ENCODE measurements at places on chromosomes 16 and 17.
A peak's percentile ranks its signal among the peaks of the same experiment; 100 is the strongest.

DNA sequence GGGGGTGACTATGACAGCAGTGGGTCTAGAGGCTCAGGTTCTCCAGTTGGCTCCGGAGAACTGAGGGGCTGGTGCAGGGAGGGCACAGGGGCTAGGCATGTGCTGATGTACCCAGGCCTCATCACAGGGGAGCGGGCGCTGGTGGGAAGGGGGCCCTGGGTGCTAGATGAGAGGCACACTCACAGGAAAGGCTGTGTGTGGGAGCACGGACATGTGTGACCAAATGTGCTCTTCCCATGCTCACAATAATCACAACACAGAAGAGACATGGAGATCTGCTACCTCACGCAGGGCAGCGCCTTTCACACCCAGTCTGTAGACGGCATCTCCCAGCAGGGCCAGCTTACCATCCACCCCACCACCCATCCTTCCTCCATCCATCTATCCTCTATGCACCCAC is 17.4 kb upstream of the RASD1 start:
- DNase-seq: no peak

- no peak for DNase-seq
Measured at GRCh38 chr16:1834096-1834495, 7.1 kb downstream of the FAHD1 start.

- no peak for DNase-seq
Measured at GRCh38 chr16:58187092-58187491, 10.8 kb downstream of the CSNK2A2 start.

DNA sequence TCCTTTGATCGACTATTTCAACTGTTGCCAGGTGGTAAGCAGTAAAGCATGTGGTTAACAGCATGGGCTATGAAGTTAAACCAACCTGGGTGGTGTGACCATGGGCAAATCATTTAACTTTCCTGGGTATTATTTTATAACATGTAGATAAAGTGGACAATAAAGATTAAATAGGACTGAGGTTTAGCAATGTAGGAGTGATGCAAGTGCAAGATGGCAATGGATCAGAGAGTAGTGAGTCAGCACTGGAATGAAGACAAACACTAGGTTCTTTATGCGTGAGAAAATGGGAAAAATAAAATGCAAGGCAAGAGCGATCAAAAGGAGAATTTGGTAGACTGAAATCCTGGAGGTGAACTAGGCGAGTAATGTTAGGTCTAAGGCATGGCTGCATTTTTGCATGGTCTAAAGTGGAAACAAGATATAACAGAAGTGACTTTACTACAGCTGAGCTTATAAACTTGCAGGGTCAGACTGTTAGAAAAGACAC is 222.4 kb upstream of the AXIN2 start:
- no peak for DNase-seq

DNA sequence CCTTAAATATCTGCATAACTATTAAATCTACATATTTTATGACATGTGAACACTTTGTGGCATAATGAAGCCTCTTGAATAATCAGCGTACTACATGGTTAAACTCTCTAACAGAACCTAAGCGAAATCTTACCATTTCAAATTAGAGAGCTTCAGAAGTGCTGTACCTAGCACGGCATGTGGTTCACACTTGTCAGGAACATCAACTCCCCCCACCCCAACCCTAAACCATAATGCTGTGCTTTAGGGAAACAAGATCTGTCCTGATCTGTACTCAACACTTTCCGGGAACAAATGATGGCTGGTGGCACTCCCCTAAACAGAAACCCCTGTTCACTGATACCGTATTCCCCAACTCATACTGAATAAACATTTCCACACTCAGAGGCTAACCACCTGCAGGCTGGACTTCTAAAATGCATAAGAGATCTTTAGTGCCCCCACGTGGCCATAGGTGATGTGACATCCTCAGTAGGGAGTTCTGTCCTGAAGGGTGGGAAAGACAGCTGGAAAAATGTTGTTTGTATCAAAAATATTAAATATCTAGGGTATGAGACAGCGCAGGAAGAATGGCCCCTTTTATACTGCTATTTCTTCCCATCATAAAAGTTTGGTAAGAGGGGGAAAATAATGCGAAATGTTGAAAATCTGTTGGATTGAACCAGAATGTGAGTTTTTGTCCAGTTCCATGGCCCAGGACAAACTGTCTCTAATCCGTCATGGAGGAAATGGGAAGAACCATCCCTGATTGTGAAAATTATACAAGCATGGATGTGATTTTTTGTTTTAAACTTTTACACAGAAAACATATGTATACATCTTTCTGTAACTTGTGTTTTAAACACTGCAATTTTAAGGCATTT is 88.6 kb downstream of the USP31 start:
- peak; percentile 41 for DNase-seq

DNA sequence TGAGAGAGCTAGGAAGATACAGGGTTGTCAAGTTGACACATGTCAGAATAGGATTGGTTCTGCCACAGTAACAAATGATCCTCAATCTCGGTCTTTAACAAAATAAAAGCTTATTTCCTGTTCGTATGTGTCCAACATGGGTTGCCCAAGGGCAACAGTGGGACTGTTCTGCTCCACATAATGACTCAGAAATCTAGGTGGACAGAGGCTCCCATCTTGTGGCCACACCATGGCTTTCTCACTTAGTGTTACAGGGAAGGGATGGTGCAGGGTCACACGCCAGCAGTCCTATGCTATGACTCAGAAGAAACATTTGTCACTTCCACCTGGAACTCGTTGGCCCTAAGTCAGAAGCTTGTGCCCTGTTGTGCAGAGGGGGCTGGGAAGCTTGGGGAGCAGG is 364.9 kb downstream of the SNX29 start:
- no peak for DNase-seq

DNA sequence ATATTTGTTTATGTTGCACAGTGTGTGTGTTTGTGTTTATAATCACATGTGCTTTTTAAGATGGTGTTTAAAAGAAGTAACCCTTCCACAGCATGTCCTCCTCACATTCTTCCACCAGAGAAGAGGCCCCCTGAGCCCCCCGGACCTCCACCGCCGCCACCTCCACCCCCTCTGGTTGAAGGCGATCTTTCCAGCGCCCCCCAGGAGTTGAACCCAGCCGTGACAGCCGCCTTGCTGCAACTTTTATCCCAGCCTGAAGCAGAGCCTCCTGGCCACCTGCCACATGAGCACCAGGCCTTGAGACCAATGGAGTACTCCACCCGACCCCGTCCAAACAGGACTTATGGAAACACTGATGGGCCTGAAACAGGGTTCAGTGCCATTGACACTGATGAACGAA is 69.2 kb downstream of the CDK12 start:
- DNase-seq: no peak

DNA sequence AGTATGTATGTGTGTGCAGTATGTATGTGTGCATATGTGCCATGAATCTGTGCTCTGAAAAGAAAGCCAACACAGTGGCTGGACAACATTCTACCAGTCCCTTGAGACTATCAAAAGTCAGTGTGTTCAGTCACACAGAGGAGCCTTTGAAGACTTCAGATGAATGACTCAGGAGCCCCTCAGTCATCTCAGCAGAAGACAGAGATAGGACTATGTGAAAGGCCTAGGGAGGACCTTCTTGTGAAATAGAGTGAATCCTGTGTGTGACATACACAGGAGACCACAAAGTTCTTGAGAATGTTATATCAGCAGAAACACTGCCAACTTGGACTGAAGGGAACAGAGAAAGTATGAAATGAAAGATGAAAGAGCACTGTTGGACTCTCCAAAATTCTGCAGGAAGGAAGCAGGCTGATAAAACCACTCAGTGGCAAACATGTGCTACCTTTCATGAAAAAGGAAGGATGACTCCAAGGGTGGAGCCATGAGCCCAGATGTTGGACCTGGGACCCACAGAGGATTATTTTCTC is 108.4 kb downstream of the METRNL start:
- no peak for DNase-seq

DNA sequence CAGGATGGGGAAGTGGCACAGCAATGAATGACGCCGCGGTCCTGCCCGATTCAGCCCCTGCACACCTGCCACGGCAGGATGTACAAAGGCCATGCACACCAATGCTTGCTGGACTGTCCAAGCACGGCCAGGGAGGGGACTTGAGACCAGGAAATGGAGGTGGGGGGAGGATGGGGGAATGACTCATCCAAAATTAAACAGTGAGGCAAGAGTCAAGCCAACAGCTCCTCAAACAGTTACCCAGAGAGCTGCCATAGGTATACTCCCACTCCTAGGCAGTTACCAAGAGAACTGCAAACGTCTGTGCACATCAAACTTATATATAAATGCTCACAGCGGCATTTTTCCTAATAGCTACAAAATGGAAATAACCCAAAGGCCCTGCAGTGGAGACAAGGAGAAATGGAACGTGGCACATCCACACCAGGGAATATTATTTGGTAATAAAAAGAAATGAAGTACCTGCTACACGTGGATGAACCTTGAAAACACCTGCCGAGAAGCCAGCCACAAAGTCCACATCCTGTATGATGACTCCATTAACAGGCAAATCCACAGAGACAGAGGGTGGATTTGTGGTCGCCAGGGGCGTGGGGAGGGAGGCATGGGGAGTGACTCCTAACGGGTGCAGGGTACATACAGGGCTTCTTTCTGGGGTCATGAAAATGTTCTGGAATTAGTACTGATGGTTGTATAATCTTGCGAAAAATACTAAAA is 54.1 kb downstream of the VAC14 start:
- DNase-seq: no peak

- peak; percentile 33 for DNase-seq
Measured at GRCh38 chr16:82671741-82672140, 45.0 kb downstream of the CDH13 start.

GRCh38 chr17:56891751-56892150 is 22.1 kb downstream of the TRIM25 start:
- DNase-seq: peak; percentile 48

GRCh38 chr16:3017794-3018506 is at the start of gene CLDN6:
Gene CLDN6 (minus strand): TSS chr16:3018183. CDS start chr16:3016021, 2,162 bp downstream.
- DNase-seq: no peak

- no peak for DNase-seq
Measured at GRCh38 chr17:83200751-83201150, 121.3 kb downstream of the METRNL start.

DNA sequence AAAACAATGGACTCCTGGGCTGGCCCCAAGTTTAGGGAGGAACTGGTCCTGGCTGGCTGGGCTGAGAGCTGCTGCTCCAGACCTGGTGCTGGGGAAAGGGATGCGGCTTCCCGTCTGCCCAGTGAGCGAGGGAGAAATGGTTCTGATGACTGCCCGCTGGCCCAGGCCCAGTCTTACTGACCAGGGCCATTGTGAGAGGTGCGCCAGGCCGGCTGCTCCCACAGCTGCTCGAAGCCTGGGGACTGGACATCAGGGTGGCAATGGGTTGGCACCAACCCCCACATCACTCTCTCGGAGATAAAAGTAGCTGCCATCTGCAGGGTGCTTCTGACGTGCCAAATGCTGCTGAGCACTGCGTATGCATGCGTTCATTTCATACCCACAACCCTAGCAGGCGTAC is 53.2 kb downstream of the IRF8 start:
- no peak for DNase-seq

DNA sequence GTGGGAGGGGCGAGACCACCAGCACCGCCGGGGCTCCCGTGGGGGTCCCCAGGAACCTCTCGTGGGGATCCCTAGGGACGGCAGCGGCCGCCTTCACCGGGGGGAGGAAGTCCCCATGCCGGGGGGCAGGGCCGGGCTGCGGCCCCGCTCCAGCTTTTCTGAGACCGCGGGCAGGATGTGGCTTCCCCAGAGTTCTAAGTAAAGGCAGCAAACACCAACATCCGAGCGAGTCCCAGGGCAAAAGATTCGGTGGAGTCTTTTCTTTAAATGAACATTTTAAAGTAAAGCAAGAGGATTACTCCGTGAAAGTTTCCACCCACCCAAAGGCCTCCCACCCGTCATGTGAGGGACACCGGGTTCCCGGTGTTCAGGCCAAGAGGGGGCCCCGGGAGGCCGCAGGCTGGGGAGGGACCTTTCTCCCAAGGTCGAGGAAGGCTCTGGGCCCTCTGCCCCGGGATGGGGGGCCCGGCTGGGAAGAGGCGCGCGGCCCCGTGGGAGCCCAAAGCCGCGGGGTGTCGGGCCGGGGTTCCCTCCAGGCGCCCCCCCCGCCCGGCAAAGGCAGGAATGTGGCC is 137.2 kb upstream of the RPH3AL start:
- peak; percentile 35 for DNase-seq

DNA sequence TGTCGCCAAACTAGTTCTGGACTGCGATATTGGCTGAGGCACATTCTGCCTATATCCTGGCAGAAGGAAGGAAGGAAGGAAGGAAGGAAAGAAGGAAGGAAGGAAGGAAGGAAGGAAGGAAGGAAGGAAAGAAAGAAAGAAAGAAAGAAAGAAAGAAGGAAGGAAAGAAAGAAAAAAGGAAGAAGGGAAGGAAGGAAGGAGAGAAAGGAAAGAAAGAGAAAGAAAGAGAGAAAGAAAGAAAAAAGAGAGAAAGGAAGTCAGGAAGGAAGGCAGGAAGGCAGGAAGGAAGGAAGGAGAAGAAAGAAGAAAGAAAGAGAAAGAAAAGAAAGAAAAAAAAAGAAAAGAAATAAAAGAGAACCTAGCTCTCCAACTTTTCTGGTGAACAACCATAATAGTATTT is 587.1 kb downstream of the RBFOX1 start:
- no peak for DNase-seq

DNA sequence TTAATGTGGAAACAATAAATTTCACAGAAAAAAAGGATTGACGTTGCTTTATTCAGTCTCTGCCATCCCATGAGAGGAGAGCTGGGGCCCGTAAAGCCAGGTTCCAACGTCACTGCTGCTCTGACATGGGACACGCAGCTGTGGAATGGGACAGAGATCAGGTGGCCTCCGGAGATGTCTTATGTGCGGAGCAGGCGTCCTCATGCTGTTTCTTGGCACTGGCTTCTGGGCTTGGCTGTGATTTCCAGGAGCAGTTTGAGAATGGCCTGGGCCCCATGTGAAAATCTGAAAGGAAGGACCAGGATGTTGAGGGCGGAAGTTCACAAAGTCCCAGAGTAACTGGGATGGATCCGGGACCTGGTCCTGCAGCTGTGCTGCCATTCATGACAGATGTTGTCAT is 32.4 kb downstream of the NDEL1 start:
- DNase-seq: no peak

DNA sequence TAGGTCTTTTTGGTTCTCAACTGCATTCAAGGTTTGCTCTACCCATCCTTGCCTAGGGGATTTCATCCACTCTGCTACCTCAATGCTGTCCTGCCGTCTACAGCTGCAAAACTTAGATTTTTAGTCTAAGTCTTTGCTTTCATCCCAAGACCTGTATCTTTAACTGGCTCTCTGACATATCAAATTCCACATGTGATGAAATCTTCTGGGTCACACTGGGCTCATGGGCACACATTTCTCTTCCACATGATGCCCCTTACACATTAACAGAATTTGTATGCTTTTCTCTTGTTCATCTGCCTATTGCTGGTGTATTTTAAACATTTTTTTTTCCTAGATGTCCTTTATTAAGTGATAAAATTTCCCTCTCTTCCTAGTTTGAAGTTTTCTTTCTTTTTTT is 39.6 kb downstream of the MAF start:
- DNase-seq: no peak

Measured in activated CD4-positive, alpha-beta T cell treated with anti-CD3 and anti-CD28 coated beads, Interleukin-2, amount 50 U/mL, for 4 hours (primary cell).